Stimulated activated CD4-positive, alpha-beta T cell treated with anti-CD3 and anti-CD28 coated beads, TNF-alpha, amount 100 ng/mL, for 1 hour (primary cell): ENCODE measurements at places on chromosomes 4 and X.

GRCh38 chr4:138751309-138751708 is 264.3 kb upstream of the NOCT start:
- DNase-seq, result no peak

- no peak for DNase-seq
Measured at GRCh38 chr4:83793481-83793880, 257.6 kb downstream of the GPAT3 start.

DNA sequence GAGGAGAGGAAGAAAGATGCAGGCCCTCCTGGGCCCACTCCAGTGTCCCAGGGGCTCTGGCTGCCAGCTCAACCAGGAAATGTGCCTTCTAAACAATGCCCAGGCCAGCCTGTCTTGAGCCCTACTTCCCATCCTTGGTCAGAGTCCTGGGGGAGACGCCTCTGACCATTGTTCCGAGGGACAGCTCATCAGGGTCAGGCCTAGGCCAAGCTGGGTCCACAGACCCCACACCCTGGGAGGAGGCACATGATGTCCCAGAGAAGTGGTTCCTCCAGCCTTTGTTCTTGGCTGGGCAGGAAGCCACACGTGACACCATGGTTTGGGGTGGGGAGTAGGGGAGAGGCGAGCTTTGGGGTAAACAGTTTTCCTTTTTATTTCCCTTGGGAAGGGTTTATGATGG is 102.5 kb downstream of the EFNB1 start:
- no peak for DNase-seq

DNA sequence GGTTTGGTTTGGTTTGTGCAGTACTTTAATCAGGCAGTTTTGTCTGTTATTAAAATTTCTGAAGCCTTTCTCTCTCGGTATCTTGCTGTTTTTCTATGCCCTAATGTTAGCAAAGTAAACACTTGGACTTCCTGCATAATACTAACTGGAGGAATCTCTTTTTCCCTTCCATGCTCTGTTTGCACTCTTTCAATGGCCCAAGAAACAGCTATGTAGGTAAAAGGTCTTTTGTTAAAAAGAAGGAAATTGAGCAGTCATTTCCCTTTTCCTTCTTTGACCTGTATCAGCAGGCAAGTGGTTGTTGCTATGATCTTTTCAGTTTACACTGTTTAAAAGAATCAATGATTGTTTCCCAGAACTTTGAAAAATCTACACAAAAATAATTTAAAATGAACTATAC is 82.7 kb downstream of the CCSER1 start:
- DNase-seq, result no peak

- no peak for DNase-seq
Measured at GRCh38 chr4:175935016-175935661, 123.1 kb upstream of the GPM6A start.

GRCh38 chrX:22060415-22061280 is 28.5 kb downstream of the PHEX start:
- no peak for DNase-seq

GRCh38 chrX:45760187-45760742 is 559.6 kb upstream of the DIPK2B start:
- no peak for DNase-seq

DNA sequence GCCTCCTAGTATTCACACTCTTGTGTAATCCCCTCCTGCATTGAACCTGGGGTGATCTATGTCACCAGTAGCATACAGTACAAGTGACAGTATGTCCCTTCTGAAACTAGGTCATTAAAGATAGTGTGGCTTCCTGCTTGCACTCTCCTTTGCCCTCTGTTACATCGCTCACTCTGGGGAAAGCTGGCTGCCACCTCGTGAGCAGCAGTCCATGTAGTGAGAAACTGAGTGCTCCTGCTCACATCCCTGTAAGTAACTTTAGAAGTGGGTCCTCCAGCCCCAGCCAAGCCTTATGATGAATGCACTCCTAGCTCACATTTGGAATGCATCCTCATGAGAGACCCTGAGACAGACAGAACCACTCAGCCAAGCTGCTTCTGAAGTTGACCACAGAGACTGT is 89.8 kb upstream of the TNIP3 start:
- DNase-seq, result no peak

DNA sequence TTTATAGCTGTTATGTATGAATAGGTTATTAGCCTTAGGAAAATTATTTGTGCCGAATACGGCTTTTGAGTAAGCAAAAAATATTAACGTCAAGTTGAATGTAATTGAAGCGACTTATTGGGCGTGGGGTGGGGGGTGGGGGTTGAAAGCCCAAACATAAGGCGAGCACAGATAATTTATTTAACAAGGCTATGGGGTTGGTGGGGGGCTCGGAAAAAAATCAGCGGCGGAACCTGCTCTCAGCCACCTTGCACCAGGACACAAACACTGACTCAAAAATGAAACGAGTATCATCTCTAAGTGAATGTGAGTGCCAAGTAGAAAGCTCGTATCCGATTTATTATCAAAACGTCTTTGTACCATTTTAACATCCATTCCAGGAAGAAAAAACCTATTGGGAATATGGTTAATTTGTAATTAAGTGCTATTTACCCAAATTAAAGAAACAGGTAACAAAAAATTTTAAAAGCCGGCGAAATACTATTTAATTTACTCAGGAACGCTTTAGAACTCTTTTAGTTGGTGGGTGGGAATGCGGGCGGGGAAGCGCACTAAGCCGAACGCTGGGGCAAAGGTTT is 902 bp upstream of the LARP1B start:
- no peak for DNase-seq

GRCh38 chr4:153791746-153792617 is 3.1 kb upstream of the SFRP2 start:
- no peak for DNase-seq

- no peak for DNase-seq
Measured at GRCh38 chr4:11593576-11594116, 165.0 kb upstream of the HS3ST1 start.

DNA sequence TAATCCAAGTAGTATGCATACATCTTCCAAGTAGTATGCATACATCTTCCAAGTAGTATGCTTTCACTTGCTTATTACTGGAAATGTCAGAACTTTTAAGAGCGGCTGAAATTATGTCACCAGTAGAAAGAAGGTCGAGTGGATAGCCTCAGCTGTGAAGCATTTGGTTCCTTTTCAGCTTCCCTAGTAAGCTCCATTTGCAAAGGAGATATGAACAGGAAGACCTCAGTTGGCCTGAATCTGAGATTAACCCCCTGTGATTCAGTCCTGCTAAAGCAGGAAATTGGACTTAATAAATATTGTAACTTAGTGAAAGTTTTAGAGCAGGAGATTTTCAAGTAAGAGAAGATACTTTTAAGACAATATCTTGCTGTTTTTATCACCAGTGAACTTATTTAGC is 48.1 kb downstream of the PCDH7 start:
- DNase-seq, result no peak

GRCh38 chr4:95250544-95251137 is 298.1 kb downstream of the UNC5C start:
- no peak for DNase-seq

- DNase-seq, result no peak
Measured at GRCh38 chrX:112874175-112874574, 33.5 kb upstream of the AMOT start.

- DNase-seq, result no peak
Measured at GRCh38 chrX:71621603-71622002, 3.3 kb upstream of the CXCR3 start.

DNA sequence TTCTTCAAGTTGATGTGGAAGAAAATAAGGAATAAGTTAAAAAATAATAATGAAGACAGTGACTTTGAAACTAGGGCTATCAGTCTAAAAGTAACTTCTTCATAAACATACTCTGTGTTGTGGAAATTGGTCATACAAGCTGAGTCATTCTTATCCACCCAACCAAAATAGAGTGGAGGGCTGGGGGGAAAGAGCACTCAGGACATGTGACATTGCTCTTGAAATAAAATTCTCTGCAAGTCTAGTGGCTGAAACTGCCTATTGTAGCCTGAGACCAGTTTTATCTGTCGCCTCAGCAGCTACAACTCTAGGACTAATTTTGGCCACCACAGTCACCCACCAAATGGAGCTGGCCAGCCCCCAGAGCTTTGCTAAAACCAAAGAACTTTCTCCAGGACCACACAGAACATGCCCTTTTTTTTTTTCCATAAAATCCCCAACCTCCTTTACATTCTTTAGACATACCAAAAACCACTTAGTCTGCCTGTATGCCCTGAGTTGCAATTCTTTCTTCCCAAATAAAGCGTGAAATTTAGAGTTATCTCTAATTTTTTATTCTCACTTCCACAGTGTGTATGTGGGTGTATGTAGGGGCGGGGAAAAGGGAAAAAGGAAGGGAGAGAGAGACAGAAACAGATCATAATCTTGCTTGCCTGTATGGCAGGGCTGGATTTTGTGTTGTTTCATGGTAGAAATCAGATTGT is 23.0 kb upstream of the SLC25A4 start:
- no peak for DNase-seq

GRCh38 chr4:52260514-52261210 is 209.6 kb downstream of the SPATA18 start:
- DNase-seq, result no peak

DNA sequence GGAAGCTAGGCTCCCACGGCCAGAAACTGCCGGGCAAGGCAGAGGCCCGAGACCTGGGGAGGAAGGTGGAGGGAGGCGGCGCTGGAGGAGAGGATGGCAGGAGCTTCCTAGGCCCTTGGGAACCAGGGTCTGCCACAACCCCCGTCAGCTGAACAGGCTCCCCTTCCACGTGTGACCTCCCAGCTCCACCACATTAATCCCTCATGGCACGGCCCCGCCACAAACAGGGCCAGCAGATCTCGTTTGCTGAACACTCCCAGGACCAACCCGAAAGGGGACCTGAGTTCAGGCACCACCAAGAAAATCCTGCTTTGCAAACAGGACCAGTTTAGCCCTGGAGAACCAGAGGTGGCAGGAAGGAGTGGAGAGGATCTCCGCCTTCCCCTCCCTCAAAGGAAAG is 62.7 kb downstream of the FHDC1 start:
- no peak for DNase-seq

DNA sequence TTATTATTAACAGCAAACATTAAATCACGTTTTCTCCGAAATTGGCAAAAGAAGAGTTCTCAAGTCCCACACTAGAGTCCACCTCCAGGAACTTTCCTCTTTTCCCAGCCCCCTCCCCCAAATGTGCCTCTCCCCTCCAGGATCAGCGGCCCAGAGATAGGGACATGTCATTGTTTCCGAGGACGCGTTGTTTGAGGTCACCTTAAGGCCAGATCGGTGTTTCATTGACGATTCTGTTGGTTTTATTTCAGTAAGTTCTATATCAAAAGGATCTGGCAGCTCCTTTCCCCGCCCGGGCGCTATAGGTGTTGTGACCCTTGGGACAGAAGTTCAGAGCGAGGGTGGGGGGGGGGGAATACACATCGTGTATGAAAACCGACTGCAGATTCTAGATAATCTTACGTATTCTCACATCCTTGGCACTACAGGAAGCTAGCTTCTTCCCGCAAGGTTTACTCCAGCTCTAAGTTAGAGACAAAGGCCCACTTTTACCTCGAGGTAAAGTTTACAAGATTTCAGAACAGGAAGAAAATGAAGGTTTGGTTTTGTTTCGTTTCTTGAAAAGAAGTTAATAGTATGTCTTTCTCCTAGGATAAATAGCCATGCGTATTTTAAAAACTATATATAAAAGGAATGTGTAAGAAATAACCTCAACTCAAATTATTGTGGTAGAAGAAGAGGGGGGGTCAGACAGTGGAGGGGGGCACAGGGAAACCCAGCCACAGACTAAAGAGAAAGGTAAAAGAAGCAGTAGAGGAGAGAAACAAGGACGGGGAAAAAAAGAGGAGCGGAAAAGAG is 739 bp upstream of the MSX1 start:
- no peak for DNase-seq

- no peak for DNase-seq
Measured at GRCh38 chr4:71639380-71639779, 144.5 kb downstream of the GC start.

GRCh38 chr4:8411351-8412180 is 29.0 kb downstream of the ACOX3 start:
- no peak for DNase-seq

GRCh38 chr4:38762560-38762959 is 20.2 kb downstream of the TLR10 start:
- DNase-seq, result no peak

DNA sequence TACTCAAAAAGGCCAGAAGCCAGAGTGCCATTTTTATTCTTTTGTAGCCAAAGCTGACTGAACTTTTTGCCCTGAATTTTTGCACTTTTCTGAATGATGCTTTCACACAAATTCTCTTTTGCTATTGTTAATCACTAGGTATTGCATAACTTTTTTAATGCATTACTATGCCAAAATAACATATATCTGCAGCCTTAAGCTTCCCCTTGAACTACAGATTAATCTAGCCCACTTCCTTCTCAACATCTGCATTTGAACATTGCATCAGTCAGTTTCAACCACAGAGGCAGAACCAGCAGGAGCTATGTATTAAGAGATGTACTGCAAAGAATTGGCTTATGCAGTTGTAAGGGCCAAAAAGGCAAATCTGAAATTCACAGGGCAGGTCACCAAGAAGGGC is 197.6 kb upstream of the GYPA start:
- DNase-seq, result no peak

DNA sequence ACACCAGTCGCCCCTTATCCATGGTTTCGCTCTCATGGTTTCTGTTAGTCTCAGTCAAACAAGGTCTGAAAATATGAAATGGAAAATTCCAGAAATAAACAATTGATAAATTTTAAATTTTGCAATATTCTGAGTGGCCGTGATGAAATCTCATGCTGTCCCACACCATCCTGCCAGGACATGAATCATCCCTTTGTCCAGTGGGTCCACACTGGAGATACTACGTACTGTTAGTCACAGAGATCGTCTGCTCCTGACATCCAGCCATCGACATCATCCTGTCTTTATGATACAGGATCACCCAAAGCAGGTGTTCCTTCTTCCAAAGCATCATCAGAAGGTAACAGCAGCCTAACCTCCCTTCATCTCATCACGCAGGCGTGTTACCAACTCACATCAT is 76.5 kb upstream of the MSX1 start:
- DNase-seq, result no peak

DNA sequence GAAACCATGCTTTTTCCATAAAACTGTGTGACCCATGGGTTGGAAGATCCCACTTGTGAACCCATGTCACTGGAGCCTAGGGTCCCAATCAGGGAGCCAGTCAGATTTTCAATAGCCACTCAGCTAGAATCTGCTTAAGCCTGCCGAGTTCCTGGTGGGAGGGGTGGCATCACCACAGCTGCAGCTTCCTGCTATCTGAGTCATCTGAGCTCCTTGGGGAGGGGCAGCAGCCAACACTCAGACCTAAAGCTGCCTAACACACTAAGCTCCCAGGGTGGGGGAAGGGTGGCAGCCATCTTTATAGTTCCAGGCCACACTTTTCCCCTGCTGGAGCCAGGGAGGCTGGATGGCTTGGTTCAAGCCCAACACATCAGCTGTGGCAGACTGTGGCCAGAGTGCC is 350.1 kb downstream of the C4orf33 start:
- no peak for DNase-seq

DNA sequence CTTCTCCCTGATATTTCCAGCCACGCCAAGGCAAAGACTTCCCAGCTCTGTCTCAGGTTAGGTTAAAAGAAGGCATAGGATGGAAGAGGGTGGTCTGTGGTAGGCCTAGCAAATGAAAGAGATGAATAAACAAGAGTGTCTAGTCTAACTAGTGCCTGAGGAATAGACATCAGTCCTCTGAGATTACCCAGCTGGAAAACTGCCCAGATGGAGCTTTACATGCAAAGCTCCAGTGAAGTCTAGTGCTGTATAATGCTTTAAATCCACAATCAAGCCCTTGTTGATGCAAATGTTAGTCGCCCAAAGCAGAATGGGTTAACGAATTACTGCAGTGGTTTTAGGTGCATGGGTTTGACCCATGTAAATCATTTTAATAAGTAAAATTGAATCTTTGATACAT is 24.8 kb upstream of the GUCY1B1 start:
- DNase-seq, result no peak

GRCh38 chr4:188976644-188977115 is 837.4 kb downstream of the TRIML1 start:
- no peak for DNase-seq
